ENCODE measurements at places on chromosomes 1 and 21.

GRCh38 chr1:85047472-85048295 is 616 bp downstream of the MCOLN3 start:
- DNase-seq = peak; percentile 11

DNA sequence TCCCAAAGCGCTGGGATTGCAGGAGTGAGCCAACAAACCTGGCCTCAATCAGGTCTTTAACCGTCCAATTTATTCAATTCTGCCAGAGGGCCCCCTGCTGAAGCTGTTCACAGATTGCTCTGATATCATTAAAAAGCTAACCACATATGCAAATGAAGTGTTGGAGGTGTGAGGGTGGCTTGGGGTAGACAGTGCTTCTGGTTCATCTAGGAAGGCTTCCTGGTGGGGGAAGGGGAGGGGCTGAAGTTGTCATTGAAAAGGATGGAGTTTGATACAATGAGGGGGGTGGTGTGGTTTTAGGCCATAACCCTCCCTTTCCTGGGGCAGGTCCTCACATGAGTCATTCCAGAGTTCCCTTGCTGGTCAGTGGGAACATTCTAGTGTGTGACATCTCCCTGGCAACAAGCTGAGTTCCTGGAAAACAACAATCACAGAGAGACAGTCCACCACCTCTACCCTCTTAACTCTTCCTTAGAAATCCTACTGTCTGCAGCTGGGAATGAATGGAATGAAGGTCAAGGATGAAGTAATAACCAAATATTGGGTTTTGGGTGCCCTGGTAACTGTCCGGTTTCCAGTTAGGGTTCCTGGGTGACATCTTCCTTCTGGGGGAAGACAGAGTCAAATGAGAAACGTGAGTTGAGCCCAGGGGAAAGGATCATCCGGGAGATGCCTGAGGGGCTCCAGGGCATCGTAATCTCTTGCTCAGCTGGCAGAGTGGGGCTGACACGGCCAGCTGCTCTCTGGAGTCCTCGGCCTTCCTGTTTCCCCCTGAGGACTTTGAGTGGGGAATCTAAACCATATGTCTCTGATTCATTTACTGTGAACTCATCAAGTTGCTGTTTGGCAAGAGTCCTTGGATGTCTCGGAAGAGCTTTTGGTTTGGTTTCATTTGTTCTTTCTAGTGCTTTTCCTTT is 32.2 kb downstream of the BATF3 start:
- no peak for DNase-seq

GRCh38 chr1:219686171-219686570 is 73.3 kb upstream of the ZC3H11B start:
- no peak for DNase-seq

GRCh38 chr1:208312706-208313105 is 68.5 kb upstream of the PLXNA2 start:
- DNase-seq = no peak

GRCh38 chr21:39599191-39599970 is 13.4 kb upstream of the B3GALT5 start:
- no peak for DNase-seq

- DNase-seq = no peak
Measured at GRCh38 chr1:7707527-7707926, 63.6 kb upstream of the VAMP3 start.

- DNase-seq = no peak
Measured at GRCh38 chr1:166836733-166837132, 2.5 kb upstream of the POGK start.

DNA sequence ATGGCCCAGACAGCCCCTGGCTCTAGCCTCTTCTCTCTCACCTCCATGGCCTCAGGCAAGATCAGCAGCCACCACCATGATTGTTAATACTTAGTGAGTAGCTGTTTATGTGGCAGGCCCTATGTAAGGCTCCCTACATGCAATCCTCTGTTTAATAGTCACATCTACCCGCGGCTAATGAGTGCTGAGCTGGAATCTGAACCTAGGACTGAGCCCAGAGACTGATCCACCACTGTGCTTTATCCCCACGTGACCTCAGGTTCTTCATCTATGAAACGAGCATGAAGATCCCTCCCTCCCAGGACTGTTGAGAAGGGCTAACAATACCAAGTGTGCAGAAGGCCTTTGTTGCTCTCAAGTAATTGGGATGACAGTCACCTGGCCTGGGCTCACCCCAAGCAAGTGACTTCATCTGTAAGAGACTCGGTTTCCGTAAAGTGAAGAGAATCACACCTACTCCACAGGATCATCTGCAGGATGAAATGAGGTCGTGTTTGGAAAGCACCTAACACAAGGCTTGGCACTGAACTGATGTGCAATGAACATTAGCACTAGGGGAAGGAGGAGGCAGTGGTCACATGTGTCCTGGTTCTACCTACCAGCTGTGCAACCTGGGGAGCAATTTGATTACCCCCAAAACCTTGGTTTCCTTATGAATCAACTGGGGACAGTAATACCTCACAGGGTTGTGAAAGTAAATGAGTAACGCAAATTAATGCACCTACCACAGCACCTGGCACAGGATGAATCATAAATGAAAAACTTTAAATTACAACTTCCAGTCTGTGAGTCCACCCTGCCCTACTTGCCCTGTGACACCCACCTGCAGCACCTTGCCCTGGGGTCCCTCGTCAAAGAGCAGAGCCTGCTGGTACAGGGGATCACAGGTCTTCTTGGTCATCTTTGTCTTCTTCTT is 37.2 kb downstream of the RIMS3 start:
- DNase-seq = no peak

- peak; percentile 52 for DNase-seq
Measured at GRCh38 chr21:39715804-39716397, 29.1 kb upstream of the IGSF5 start.

DNA sequence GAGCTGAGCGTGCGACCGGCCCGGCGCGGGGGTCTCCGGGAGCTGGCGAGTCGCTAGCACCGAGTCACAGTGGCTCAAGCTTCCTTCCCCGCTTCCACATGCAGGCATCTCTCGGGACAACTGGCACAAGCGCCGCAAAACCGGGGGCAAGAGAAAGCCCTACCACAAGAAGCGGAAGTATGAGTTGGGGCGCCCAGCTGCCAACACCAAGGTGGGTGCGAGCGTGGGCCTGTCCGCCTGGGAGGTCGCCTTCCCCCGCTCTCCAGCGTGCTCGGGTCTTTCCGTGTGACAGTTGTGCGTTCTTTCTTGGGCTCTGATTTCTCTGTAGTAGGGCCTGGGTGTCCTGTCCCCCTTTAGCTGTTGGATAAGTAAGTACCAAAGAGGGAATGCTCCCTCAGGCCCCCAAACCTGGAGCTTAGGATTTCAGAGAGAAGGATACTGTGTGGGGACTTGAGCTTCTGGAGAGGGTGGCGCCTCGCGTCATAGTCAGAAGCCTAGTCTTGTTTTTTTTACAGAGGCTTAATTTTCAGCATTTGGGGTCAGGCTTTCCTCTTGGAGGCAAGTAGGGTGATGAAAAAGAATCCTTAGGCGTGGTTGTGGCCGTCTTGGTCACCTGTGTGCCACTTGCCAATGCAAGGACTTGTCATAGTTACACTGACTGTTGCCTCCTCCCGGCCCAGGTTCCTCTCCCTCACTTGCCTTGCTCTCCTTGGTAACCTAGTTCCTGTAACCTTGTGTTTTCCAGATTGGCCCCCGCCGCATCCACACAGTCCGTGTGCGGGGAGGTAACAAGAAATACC is 790 bp downstream of the RPS8 start:
- peak; percentile 46 for DNase-seq

DNA sequence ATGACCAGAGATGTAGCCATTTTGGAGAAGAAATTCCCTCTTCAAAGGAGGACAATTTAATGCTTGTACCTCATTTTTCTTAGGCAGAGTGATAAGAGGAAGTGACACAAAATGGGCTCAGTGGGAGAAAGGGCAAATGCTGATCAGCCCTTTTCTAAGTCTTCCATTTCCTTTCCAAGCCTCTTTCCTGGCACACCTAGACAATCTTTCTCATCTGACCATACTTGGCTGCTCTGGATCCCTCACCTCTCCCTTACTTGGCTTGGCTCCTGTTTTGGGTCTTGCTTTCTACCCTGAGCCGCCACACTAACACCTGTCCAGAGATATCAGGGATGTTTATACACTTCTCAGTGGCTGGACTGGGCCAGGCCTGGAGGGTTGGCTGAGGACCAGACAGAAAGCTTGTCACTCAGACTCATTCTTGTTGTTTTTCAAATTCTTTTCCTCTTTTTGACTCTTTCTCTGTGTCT is 13.1 kb downstream of the TXNIP start:
- DNase-seq = no peak

GRCh38 chr1:234746798-234747196 is 136.8 kb upstream of the IRF2BP2 start:
- DNase-seq = no peak

DNA sequence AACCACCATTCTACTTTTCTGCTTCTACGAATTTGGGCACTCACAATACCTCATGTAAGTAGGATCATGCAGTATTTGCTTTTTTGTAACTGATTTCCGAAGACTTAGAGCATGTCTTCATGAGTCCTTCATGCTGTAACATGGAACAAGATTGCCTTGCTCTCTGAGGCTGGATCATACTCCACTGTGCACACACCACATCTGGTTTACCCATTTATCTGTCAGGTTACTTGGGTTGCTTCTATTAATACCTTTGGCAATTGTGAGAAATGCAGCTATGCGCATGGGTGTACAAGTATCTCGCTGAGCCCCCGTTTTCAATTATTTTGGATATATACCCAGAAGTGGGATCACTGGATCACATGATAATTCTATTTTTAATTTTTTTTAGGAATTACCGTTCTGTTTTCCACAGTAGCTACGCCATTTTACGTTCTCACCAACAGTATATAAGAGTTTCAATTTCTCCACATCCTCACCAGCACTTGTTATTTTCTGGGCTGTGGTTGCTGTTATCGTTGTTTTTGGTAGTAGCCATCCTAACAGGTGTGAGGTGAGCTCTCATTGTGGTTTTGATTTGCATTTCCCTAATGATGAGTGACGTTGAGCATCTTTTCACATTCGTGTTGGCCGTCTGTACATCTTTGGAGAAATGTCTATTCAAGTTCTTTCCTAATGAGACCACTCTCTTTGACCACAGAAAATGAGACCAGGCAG is 10.7 kb upstream of the SLC2A5 start:
- no peak for DNase-seq

DNA sequence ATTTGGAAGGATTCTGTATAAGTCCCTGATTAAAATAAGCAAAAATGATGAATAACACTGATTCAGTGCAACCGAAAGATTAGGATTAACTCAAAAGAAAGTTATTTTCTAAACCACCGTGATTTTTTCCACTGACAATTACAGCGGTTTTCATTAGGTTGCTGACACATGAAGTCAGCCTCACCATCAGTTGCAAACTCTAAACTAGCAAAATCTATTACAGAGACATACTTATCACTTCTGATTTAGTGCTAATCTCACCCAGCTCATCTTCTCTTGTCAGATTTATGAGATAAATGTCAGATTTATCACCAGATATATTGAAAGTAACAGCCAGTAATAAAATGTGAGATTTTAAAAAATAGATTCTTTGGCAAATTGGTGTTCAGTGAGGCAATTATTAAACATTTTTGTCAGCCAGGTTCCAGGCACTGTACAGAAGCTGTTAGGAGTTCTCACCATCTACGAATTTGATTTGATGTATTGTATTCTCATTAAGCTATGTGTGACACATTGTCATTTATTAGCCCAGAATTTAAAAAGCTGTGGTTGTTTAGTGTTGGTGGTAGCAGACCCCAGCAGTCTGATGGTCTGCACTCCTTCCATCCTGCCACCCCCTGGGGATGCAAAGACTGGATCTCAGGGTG is 37.3 kb upstream of the LGALS8 start:
- no peak for DNase-seq

DNA sequence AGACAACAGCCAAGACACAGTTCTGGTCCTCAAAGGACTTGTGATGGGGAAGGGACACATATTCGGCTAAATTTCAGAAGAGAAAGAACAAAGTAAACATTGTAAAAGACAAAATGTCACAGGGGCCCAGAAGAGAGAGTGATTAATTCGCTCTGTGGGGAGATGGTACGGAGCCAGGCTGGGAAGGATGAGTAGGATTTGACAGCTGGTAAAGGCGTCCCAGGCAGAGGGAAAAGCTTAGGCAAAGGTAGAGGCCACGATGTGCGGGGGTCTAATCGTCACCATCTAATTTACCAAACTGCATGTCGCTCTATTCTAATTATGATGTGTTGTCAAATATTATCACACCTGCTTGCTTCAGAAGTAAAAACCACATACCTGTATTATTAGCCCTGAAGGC is 17.3 kb upstream of the EFNA1 start:
- no peak for DNase-seq

Data from activated naive CD8-positive, alpha-beta T cell treated with anti-CD3 and anti-CD28 coated beads, Interleukin-2, amount 50 U/mL, for 24 hours (primary cell).